A673 (cell line): ENCODE measurements at places on chromosomes 16 and 17. TPM values are rescaled to one million over a fixed set of nuclear protein-coding genes. Genes with fewer than 3 reads are reported as not detected.
A peak's percentile ranks its signal among the peaks of the same experiment; 100 is the strongest.

The PABPN1L gene
- not detected in 2 replicates for total RNA-seq

The GUCY2D gene
- not detected in 2 replicates for total RNA-seq

The TEKT3 gene
- not detected in 2 replicates for total RNA-seq

The TMC5 gene
- total RNA-seq: 1.0 and 3.5 TPM in 2 replicates

The RNF135 gene
- total RNA-seq: 7.5 and 8.2 TPM in 2 replicates

The DHRS7C gene
- total RNA-seq: not detected in 2 replicates

The ATP1B2 gene
- total RNA-seq: 3.5 and 5.9 TPM in 2 replicates

The TMEM92 gene
- total RNA-seq: 0.19 TPM in 1 of 2 replicates, not detected in the other

The HOXB6 gene
- 19.8 and 27.6 TPM in 2 replicates for total RNA-seq

The KRTAP2-3 gene
- not detected in 2 replicates for total RNA-seq

The KPNA2 gene
- 481 and 486 TPM in 2 replicates for total RNA-seq

The FBXO39 gene
- not detected in 2 replicates for total RNA-seq

The CSH1 gene
- total RNA-seq: not detected in 2 replicates

The FAM234A gene
- 72.4 and 82.1 TPM in 2 replicates for total RNA-seq

- DNase-seq: no peak
- no peaks in the 10 kb centered on the region for H3K27me3 ChIP-seq
- no peak overlapping the region for H3K27ac ChIP-seq
- peaks cover 26% of the 10 kb centered on the region for H3K36me3 ChIP-seq
- peaks cover 13% of the 10 kb centered on the region for H3K4me1 ChIP-seq
- H3K4me3 ChIP-seq: no peak overlapping the region
Measured at GRCh38 chr17:77146246-77146632, 5.5 kb downstream of the SEC14L1 start.

DNA sequence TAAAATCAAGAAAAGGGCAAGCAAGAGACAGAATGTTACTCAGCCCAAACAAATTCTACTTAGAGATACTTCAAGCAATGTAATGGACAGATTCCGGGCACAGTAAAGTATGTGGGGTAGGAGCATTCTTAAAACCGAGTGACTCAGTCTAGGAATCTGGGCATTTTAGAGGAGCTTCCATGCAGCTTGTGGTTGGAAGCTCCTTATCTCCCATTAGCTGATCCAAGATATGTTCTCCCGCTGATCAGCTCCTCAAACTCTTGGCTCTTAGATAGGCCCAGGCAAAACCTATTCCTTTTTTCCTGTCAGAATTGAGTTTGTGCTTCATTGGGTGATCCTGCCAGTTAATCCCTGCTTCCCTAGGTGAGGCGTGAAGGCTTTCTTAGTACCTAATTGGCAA, 303.3 kb downstream of the CEP112 start:
- peaks cover 3% of the 10 kb centered on the region for H3K4me1 ChIP-seq
- no peaks in the 10 kb centered on the region for H3K36me3 ChIP-seq

- H3K27me3 ChIP-seq: no peaks in the 10 kb centered on the region
- H3K27ac ChIP-seq: peak overlapping the region; percentile 78
- no peaks in the 10 kb centered on the region for H3K36me3 ChIP-seq
- peaks cover 7% of the 10 kb centered on the region for H3K4me1 ChIP-seq
- peak overlapping the region; percentile 13 for H3K4me3 ChIP-seq
- DNase-seq: peak; percentile 95
Measured at GRCh38 chr17:68759343-68760140, 158.4 kb upstream of the FAM20A start.

GRCh38 chr17:32909787-32910369, 18.1 kb upstream of the TMEM98 start:
- no peaks in the 10 kb centered on the region for H3K4me1 ChIP-seq
- no peaks in the 10 kb centered on the region for H3K36me3 ChIP-seq
- no peaks in the 10 kb centered on the region for H3K27me3 ChIP-seq
- no peak overlapping the region for H3K27ac ChIP-seq

GRCh38 chr17:37564252-37564651, 45.0 kb downstream of the SYNRG start:
- H3K27ac ChIP-seq: no peak overlapping the region
- H3K36me3 ChIP-seq: peaks cover 13% of the 10 kb centered on the region
- DNase-seq: no peak
- H3K27me3 ChIP-seq: no peaks in the 10 kb centered on the region
- H3K4me1 ChIP-seq: no peaks in the 10 kb centered on the region

DNA sequence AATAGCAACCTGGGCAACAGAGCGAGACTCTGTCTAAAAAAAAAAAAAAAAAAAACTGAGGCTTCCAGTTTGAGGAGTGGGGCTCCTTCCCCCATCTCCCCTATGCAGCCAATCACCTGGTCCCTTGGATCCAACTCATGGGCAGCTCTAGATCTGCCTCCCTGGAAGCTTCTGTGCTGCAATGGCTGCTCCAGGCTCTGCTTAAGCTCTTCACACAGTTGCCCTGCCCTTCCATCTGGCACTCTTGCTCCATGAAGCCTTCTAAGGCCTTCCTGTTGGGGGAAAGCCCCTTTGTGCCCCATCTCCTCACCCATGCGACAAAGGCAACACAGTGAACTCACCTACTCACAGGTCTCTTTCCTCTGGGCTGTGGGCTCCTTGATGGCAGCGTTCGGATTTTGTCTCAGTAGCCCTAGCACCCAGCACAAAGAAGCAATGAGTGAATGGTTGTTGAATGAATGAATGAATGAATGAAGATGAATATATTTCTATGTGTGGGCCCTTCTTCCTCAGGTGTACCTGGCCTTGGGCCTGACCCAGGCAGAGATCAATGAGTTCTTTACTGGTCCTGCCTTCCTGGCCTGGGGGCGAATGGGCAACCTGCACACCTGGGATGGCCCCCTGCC, 1.9 kb downstream of the NAGLU start:
- H3K27ac ChIP-seq: no peak overlapping the region
- no peak overlapping the region for H3K4me3 ChIP-seq
- DNase-seq: no peak
- H3K4me1 ChIP-seq: no peaks in the 10 kb centered on the region
- no peaks in the 10 kb centered on the region for H3K27me3 ChIP-seq
- no peaks in the 10 kb centered on the region for H3K36me3 ChIP-seq

DNA sequence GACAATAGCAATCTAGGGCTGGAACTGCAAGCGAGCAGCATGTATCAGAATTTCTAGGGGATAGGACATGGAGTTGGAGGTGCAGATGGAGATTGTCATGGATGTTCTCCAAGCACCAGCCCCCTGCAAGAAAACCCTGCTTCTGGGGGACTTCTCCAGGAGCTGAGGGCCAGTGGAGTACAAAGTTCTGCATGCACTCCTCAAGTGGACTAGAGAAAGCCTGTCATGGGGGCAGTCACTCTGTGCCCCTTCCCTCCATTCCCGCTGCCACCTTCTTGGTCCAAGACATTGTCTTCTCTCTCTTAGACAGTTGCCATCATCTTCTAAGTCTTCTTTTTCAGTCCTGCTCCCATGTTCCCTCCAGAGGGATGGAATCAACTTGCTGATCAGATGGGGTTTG, 87.9 kb downstream of the AIPL1 start:
- peaks cover 63% of the 10 kb centered on the region for H3K27me3 ChIP-seq
- no peaks in the 10 kb centered on the region for H3K4me1 ChIP-seq
- no peak overlapping the region for H3K4me3 ChIP-seq
- DNase-seq: no peak
- no peaks in the 10 kb centered on the region for H3K36me3 ChIP-seq

DNA sequence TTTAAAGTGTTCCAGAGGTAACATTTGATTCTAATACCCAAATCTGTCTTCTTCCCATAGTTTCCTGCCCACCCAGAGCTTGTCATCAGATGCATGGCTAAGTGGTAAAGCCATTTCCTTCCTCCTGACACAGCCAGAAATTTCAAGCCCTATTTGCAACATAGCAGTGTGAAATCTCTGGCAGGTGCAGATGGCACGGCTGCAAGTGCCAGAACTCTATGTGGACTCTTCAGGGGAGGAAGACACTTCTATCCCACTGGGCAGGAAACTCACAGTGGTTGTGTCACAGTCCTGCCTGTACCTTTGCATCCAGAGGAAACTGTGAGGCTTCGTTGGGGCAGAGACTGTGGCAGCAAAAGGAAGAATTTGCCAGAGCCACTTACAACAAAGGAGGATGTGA, 13.2 kb downstream of the DYNLRB2 start:
- peaks cover 4% of the 10 kb centered on the region for H3K27me3 ChIP-seq
- H3K4me1 ChIP-seq: no peaks in the 10 kb centered on the region
- H3K4me3 ChIP-seq: no peak overlapping the region

DNA sequence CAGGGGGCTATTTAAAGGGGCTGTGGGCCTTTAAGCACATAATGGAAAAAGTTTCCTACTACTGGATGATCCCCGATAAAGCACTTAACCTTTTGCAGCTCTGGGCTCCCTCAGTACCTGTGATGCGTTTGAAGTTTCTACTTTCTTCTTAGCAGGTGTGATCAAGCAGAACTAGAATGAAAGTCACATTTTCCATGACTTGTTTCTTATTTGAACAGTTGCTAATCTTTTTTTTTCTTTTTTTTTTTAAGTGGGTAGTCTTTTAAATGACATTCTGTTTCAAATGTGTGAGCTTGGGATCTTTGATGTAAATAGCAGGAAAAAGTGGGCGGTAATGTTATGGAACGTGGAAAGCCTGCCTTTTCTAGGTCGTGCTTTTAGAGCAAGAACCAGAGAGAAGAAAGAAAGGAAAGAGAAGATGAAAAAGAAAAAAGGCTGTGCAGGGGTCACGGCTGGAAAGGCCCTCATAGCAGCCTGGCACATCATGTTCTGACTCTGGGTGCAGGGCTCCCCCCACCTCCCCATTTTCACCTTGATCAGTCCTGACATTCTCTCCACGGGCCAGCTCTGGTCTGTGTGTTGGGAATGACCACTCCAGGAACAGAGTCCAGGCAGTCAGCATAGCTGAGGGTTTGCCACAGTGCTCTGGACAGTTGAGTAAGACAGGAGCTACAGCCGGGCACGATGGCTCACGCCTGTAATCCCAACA, 150.6 kb downstream of the CLEC16A start:
- H3K36me3 ChIP-seq: no peaks in the 10 kb centered on the region
- H3K27me3 ChIP-seq: no peaks in the 10 kb centered on the region
- H3K27ac ChIP-seq: no peak overlapping the region
- no peak overlapping the region for H3K4me3 ChIP-seq
- peaks cover 14% of the 10 kb centered on the region for H3K4me1 ChIP-seq
- no peak for DNase-seq

DNA sequence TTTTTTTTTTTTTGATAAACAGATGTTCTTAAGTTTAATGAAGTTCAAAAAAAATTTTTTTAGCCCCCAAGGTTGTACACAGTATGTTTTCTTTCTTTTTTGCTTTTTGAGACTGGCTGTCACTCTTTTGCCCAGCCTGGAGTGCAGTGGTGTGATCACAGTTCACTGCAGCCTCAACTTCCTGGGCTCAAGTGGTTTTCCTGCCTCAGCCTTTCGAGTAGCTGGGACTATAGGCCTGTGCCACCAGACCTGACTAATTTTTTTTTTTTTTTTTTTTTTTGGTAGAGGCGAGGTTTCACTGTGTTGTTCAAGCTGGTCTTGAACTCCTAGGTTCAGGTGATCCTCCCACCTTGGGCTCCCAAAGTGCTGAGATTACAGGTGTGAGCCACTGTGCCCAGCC, 12.8 kb downstream of the ITGAE start:
- DNase-seq: peak; percentile 30
- H3K4me1 ChIP-seq: no peaks in the 10 kb centered on the region
- no peaks in the 10 kb centered on the region for H3K36me3 ChIP-seq
- H3K4me3 ChIP-seq: no peak overlapping the region
- no peaks in the 10 kb centered on the region for H3K27me3 ChIP-seq

DNA sequence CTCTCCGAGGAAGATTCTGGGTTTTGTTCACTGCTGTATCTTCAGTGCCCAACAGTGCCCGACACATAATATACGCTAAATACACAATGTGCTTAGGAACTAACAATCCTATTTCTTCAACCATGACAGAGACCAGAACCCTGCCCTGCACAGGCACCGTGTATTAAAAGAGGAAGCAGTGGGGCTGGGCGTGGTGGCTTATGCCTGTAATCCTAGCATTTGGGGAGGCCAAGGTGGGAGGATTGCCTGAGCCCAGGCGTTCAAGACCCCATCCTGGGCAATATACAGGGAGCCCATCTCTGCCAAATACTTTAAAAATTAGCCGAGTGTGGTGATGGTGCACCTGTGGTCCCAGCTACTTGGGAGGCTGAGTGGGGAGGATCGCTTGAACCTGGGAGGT, 19.3 kb downstream of the ARL2BP start:
- no peak overlapping the region for H3K4me3 ChIP-seq
- H3K4me1 ChIP-seq: peaks cover 9% of the 10 kb centered on the region
- no peak for DNase-seq

GRCh38 chr17:31568539-31568938, 177.1 kb downstream of the RAB11FIP4 start:
- DNase-seq: no peak
- H3K4me1 ChIP-seq: no peaks in the 10 kb centered on the region
- H3K27me3 ChIP-seq: no peaks in the 10 kb centered on the region
- H3K36me3 ChIP-seq: no peaks in the 10 kb centered on the region
- no peak overlapping the region for H3K4me3 ChIP-seq

DNA sequence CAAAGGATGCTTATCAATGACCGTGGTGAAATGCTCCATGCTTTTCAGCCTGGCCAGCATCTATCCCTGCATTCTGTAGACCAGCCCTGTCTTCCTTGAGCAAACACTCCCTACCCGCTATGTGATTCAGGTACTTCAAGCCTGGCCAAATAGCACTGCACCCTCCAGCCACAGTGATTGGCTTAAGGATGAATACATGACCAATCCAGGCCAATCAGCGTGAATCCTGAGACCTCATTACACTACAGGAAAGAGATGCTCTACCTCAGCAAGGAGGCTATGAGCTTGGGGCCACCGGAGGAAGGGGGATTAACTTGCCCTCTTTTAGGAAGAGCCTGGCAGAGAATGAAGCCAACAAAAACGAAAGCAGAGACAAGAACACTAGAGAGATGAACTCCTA, 162.5 kb downstream of the ZNF423 start:
- H3K36me3 ChIP-seq: no peaks in the 10 kb centered on the region
- H3K4me3 ChIP-seq: no peak overlapping the region
- H3K4me1 ChIP-seq: peaks cover 26% of the 10 kb centered on the region
- no peak for DNase-seq
- H3K27me3 ChIP-seq: no peaks in the 10 kb centered on the region

- no peak overlapping the region for H3K27ac ChIP-seq
- DNase-seq: no peak
- H3K36me3 ChIP-seq: no peaks in the 10 kb centered on the region
- no peak overlapping the region for H3K4me3 ChIP-seq
- no peaks in the 10 kb centered on the region for H3K27me3 ChIP-seq
Measured at GRCh38 chr17:34399725-34400124, 36.7 kb upstream of the CCL1 start.

GRCh38 chr17:66465701-66466100, 163.3 kb downstream of the PRKCA start:
- no peak overlapping the region for H3K4me3 ChIP-seq
- peaks cover 27% of the 10 kb centered on the region for H3K4me1 ChIP-seq
- no peaks in the 10 kb centered on the region for H3K36me3 ChIP-seq
- H3K27me3 ChIP-seq: no peaks in the 10 kb centered on the region
- H3K27ac ChIP-seq: no peak overlapping the region
- no peak for DNase-seq

DNA sequence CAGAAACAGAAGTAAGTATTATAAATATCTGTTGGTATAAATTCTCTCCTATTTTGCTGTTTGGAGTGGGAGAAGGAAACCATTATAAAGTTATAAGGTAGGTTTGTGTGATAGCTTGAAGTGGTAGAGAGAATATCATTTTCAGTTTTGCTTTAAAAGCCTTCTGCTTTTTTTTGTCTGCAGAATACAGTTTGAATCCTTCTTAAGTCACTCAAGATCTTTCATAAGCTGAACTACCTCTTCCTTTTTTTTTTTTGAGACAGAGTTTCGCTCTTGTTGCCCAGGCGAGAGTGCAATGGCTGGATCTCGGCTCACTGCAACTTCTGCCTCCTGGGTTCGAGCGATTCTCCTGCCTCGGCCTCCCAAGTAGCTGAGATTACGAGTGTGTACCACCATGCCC, 9.0 kb downstream of the ATAD5 start:
- H3K27me3 ChIP-seq: no peaks in the 10 kb centered on the region
- no peak overlapping the region for H3K27ac ChIP-seq
- H3K36me3 ChIP-seq: peaks cover 22% of the 10 kb centered on the region
- no peak for DNase-seq

- DNase-seq: peak; percentile 50
- peaks cover 28% of the 10 kb centered on the region for H3K27me3 ChIP-seq
Measured at GRCh38 chr17:5758651-5759050, 174.3 kb upstream of the NLRP1 start.
